ENCODE measurements at places on chromosomes 6 and 20.

GRCh38 chr6:12351672-12352071 lies 61.5 kb downstream of the EDN1 start:
- no peak for DNase-seq

DNA sequence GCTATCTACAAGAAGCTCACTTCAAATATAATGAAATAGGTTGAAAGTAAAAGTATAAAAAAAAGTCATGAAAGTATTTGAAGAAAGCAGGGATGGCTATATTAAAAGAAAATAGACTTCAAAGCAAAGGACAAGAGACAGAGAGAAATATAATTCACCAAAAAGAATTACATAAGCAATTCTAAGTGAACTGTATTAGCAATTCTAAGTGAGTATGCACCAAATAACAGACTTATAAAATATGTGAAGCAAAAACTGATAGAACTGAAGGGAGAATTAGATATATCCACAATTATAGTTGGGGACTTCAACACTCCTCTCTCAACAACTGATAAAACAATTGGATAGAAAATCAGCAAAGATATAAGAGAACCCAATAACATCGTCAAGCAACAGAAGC lies 38.8 kb upstream of the ID4 start:
- no peak for DNase-seq

GRCh38 chr20:8062756-8063155 lies 43.2 kb upstream of the TMX4 start:
- DNase-seq, result no peak

- DNase-seq, result no peak
These were observed 27.8 kb upstream of the F13A1 start for GRCh38 chr6:6348256-6348655.

- no peak for DNase-seq
These were observed 858 bp downstream of the TP53INP2 start for GRCh38 chr20:34705008-34705396.

DNA sequence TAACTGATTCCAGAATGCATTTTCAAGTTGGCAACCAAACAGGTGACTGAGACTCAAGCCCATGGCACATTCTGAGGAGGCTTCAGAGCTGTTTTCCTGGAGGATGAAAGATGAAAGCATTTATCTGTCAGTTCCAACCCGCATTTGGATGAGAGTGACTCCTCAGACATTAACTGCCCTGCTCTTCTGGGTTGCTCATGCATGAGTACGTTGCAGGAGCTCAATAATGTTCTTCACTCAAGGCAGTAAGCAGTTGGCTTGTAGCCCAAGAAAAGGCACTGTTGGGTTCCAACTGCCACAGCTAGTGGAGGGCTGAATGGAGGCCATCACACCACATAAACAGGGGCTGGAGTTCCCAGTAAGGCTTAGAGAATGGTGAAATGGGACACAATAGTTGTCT lies 155.3 kb downstream of the FUT9 start:
- no peak for DNase-seq

- no peak for DNase-seq
These were observed 95.9 kb downstream of the GMDS start for GRCh38 chr6:2149361-2150006.

DNA sequence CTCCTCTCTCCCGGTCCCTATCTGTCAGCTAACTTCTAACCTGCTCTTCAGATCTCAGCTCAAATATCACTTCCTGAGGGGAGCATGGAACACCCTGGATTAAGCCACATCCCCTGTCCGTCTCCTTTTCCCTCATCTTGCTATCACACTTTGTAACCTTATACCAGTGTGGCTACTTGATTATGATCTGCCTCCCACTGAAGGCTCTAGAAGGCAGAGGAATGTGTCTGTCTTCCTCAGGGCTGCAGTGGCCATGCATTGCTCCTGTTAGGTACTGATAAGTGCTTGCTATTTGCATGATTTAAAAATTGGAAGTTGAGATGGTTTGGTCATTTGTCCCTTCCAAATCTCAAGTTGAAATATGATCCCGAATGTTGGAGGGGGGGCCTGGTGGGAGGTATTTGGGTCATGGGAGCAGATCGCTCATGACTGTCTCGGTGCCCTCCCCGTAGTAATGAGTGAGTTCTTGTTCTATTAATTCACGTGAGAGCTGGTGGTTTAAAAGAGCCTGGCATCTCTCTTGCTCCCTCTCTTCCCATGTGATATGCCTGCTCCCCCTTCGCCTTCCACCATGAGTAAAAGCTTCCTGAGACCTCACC lies 71.4 kb downstream of the PLCB4 start:
- DNase-seq, result no peak

DNA sequence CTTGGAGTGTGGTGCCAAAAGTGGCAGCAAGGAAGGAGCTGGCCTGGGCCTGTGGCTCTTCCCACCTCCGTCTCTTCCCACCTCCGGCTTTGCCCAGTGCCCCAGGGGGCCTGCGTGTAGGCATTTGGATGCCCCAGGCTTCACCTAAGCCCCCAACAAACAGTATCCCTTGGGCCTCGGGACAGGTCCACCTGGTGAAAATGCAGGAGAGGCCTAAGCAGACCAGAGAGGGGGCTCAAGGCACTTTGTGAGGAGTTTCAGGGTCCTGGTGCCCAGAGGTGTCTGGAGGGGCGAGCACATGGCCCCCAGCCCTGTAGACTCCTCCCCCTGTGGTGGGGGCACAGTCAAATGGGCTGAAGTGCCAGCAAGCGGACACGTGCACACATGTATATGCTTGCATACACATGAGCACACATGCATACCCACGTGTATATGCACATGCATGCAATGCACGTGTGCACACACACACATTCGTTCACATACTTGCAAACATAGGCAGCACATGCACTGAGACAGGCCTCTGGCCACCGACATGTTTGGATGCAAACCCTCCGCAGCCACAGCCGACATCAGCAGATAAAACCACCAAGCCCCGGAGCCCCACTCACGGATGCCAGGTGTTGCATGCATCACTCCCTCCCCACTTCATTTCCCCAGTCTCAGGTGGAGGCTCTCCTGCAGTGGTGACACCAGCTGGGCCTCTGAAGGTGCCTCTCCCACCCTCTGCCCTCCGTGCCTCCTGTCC lies 124.5 kb downstream of the TAF4 start:
- no peak for DNase-seq

DNA sequence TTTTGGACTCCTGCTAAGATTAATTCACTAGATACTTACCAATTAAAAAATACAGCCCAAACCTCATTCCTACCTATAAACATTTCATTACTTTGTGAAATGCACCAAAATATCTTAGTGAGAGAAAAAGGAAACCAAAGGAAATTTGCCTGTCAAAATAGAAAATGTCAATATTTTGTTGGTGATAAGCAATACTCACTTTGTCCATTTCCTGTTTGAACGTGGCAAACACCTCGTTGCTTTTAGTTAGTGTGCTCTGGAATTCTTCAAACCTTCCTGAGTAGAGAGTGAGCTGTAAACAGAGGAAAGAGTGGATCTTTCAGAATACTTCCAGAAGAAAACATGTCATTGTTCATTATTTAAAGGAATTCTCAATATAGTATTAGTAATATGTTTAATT lies 44.2 kb downstream of the TXLNB start:
- no peak for DNase-seq

DNA sequence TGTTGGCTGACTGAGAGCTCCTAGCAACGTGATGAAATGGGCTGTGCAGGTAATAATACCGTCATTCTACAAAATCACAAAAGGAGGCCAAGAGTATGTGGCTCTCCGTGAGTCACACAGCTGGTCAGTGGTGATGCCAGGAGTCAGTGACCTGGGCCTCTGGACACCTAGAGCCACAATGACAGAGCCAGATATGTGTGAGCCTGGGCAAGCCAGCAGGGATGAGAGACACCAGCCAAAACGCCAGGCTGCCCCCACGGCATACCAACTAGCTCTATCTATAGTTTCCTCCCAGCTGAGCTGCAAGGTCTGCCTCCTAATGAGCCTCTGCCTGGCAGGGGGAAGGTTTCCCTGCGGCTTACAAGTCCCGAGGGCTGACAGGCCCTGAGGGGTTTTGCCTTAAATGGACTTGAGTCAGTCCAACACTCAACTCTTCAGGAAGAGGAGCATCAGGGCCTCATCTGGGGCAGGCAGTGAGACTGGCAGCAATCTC lies 70.0 kb downstream of the CPNE5 start:
- no peak for DNase-seq

- no peak for DNase-seq
These were observed 35.5 kb upstream of the ADTRP start for GRCh38 chr6:11814106-11814505.

- no peak for DNase-seq
These were observed 129.5 kb upstream of the PTPN1 start for GRCh38 chr20:50380697-50381040.

DNA sequence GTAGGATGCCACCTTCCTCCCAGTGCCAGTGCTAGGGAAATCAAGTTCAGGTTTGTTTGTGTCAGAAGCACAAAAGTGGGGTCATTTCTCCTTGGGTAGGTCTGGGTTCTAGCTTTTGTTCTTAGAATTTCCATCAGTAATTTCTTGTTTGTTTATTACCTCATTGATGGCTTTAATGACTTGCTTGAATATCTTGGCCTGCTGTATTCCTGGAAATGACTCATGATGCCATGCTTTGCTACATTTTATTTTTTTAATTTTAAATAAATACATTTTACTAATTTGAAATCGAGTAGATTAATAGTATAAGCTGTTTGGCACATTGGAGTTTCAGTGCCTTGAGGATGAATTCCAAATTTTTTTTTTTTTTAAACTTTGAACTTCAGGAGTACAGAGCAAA lies 189.6 kb downstream of the JARID2 start:
- DNase-seq, result no peak

- no peak for DNase-seq
These were observed 50.3 kb upstream of the BTBD3 start for GRCh38 chr20:11867291-11867919.

DNA sequence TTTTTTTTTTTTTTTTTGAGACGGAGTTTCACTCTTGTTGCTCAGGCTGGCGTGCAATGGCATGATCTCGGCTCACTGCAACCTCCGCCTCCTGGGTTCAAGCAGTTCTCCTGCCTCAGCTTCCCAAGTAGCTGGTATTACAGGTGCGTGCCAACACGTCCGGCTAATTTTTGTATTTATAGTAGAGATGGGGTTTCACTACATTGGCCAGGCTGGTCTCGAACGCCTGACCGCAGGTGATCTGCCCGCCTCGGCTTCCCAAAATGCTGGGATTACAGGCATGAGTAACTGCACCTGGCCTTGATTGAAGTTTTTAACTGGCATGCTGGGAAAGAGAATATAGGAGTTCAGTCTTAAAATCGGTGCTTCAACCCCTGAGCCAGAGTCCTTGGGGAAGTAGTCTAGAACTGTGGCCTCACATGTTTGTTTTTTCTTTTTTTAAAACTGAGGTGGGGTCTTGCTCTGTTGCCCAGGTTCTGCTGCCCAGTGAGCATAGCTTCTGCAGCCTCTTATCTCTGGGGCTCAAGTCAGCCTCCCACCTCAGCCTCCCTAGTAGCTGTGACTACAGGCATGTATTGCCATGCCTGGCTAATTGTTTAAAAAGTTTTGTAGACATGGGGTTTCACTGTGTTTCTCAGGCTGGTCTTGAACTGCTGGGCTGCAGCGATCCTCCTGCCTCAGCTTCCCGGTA lies 3.3 kb downstream of the CBFA2T2 start:
- no peak for DNase-seq

- no peak for DNase-seq
These were observed 695.8 kb upstream of the MMS22L start for GRCh38 chr6:97978855-97979271.

DNA sequence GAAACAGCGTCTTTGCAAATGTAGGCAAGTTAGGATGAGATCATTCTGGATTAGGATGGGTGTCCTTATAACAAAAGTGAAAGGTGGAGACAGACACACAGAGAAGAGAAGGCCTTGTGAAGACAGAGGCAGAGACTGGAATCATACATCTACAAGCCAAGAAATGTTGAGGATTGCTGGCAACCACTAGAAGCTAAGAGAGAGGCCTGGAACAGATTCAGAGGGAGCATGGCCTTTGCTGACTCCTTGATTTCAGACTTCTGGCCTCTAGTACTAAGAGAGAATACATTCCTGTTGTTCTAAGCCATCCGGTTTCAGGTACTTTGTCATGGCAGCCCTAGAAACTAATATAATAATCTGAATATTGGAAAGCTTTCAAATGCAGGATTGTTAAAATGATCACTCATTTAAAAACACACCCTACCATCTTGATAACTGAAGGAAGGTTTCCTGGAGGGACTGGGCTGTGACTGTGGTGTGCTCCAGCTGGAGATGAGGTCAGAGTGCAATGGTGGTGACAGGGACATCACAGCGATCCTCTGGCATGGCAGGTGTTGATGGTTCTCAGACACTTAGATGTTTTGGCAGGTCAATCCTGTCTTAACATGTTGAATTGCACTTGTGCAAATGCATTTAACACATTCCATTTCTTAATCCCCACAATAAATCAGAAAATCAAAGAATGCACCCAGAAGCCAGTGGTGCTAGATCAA lies 25.1 kb downstream of the CD83 start:
- DNase-seq, result no peak

DNA sequence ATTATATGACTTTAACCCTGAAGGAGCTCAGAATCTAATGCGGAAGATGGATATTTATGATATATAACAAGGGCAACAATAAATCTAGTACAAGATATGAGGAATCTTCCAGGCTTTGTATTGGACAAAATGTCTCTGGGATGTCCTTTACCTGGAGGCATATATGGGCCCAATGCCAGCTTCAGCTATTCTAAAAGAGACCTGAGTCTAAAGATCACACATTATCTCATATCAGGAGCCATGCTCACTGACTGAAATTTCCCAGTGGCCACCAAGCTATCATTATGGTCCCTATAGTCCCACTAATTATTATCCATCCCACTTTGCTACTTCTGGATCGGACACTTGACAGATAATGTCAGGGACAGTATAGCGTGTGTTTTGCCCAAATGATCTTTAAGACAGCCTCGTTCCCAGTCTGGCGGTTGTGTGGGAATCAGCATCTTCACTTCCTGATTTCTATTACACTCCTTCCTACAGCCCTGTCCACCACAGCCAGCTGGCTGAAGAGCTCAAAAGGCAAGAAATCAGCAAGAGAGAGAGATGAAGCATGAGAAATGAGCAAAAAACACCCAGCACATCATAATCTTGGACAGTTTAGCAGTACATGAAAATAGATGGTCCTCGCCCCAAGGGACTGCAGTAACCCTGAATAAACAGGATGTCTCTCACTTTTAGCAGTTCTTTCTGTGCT lies 34.9 kb downstream of the KLHL31 start:
- DNase-seq, result no peak

- no peak for DNase-seq
These were observed 100.5 kb downstream of the ASCC3 start for GRCh38 chr6:100780648-100781047.

DNA sequence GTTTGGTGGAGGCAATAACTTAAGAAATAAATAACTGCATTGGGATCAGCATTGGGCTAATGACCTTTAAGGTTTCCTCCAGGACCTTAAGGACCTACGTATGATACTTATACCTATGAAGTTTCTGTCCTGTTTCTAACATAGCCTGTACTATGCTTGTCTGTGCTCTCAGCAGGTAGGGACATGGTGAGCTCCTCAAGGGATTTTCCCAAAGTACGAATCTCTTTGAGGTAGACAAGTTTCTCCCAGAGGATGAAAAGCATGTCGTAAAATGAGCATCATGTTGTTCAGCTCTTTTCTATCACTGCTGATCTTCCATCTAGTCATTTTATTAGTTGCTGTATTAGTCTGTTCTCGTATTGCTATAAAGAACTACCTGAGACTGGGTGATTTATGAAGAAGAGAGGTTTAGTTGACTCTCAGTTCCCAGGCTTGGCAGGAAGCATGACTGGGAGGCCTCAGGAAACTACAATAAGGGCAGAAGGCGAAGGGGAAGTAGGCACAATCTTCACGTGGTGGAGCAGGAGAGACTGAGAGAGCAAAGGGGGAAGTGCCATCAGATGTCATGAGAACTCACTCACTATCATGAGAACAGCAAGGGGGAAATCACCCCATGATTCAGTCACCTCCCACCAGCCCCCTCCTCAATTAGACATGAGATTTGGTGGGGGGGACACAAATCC lies 77.8 kb upstream of the TGM3 start:
- no peak for DNase-seq
